ENCODE measurements at places on chromosomes 7 and 10.

GRCh38 chr10:51389415-51390321 is 309.7 kb downstream of the CSTF2T start:
- peak; percentile 59 for DNase-seq

GRCh38 chr10:51806079-51806835 is 106.9 kb upstream of the CSTF2T start:
- no peak for DNase-seq

- no peak for DNase-seq
These were observed 125.3 kb upstream of the AMPH start for GRCh38 chr7:38756521-38756920.

- DNase-seq, result no peak
These were observed 157.3 kb downstream of the NOC3L start for GRCh38 chr10:94205396-94205831.

DNA sequence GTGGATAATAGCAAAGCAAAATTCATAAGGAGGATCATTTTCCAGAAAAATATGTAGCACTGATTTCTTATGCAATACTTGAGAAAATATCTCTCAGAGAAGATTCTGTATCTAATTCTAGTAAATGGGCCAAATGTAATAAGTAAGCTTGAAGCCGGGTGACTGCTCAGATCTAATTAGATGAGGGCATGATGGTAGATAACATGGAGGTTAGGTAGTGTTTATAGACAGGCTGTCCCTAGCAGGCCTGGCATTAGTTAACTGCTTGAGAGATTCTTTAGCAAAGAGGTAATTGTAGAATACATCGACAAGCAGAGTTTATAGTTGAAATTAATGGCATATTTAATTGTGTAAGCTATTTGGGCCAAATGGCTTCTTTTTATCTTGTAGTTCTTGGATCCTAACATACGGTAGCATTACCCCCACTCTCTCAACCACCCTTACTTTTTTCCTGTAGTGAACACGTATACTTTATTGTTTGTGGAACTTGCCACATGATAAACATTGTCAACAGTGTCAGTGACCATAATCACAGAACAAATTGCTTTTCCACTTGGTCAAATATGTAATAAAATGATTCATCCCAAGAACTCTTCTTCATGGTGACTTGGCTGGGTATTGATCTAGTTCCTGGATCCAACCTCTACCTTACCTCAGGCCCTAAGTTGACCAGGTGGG is 343.1 kb downstream of the BBS9 start:
- no peak for DNase-seq

- DNase-seq, result no peak
These were observed 89.7 kb upstream of the STEAP4 start for GRCh38 chr7:88396295-88396947.

DNA sequence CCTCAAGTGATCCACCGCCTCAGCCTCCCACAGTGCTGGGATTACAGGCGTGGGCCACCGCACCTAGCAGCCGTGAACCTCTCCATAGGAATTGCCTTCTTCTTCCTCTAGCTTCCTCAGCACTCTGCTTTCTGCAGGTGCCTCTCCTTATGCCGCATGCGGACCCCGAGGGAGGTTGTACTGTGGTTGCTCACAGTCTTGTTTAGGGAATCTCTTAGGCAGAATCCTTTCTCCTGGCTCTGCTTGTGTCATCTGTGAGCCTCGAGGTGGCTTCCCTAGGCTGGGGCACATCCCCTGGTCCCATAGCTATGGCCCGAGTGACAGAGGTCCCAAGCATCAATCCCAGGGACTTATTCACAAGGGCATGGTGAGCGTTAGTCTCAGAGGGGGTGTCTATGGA is 33.2 kb upstream of the GIMAP8 start:
- DNase-seq, result no peak

- DNase-seq, result no peak
These were observed 47.8 kb upstream of the CPN1 start for GRCh38 chr10:100129424-100129823.

- no peak for DNase-seq
These were observed 134.1 kb upstream of the GDF10 start for GRCh38 chr10:47165711-47166404.

DNA sequence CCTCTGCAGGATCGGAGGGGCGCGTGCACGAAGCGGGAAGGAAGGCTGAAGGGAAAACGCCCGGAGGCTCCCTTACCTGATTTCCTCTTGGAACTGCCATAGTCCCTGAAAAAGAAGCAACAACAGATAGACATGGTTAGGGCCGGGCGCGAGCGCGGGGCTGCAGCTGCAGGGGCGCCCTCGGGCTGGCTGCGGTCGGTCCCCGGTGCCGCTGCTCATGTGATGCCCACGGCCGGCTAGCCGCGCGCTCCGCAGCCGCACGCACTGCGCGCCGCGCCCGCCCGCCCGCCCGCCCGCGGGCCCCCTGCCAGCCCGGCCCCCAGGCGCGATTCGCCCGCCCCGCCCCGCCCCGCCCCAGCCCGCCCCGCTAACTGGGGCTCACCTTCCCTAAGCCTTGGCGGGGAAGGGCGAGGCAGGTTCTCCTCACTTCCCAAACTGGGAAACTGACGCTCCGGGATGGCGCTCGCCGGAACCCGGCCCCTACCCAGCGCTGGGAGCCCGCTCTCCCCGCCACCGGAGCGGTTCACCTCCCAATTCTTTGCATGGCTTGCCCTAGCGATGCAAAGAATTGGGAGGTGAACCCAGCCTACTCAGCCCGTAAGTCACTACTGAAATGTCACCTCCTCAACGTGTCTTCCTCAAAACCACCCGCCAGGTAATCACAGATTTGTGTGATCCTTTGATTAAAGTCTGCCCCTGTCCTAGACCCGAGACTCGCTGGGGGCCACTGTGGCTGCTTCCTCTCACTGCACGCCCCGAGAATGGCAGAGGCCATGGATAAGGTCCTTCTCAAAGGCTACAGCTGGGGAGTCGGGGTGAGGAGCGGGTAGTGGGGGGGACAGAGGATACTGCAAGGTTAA is 162.2 kb downstream of the SH3PXD2A start:
- peak; percentile 73 for DNase-seq

DNA sequence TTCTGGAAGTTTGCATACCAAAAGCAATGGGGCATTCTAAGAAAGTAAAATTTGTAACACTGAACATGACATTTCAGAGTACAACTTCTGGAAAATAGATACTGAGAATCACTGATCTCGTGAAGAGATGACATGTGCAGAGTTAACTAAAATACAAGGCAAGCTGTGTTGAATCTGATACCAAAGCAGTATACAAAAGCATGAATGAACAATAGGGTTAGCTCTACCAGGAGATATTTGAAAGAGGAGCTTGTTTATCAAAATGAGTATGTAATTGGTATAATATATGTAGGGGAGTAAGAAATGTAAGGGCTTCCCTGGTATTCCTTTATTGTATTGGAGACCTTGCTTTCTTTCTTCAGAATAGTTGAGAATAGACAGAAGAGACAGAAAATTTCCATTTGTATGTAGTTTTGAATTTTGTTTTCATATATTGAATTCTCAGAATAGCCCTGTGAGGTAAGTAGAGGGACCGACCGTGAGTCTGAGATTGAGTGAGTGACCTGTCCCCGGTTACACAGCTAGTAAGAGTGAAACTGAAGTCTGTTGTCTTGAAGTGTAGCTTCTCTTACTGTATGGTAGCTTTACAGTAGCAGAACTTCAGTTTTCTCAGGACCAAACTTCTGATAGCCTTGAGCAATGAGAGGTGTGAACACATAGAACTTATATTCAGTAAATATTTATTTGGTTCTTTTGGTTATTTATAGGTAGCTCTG is 5.0 kb downstream of the HBP1 start:
- peak; percentile 59 for DNase-seq

DNA sequence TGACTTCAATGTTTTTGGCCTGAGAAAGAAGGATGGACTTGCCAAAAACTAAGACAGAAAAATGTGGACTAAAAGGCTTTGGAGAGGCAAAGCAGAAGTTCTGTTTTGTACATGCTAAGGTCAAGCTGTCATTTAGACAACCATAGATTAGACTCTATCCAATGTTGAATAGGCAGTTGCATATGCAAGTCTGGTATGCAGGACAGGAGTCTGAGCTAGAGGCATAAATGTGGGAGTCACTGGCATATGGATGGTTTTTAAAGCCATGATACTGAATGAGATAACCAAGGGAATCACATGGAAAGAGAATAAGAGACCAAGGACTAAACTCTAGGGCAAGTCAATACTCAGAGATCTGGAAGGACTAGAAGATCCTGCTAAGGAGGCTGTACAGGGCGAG is 164.1 kb downstream of the LSM5 start:
- no peak for DNase-seq

- no peak for DNase-seq
These were observed 165.8 kb downstream of the CFTR start for GRCh38 chr7:117645481-117646165.

DNA sequence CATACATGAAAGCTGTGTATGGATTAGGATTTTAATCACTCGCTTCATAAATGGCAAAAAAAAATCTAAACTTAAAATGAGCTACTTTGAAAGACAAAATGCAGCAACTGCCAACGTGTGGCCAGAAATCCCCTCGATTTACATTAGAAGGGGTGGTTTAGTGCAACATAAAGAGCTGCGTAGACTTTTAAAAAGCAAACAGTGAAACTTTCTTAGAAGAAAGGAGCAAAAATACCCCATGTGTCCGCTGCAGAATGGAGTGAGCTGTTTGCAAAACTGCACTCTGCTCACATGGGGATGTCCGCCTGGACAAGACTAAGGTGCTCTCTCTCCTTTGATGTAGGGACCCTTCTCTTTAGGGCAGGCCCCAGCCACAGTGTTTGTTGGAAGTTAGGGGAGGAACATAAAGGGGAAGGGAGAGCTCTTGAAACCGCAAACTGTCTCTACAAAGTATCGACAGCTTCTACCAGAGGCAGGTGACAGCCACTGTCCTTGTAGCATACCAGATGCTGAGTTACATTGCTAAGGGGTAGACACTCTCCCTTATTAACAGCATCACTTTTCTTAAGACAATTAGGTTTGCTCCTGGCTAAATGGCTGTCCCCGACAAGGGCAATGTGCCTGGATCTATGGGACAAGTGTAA is 528.1 kb downstream of the KCNMA1 start:
- DNase-seq, result no peak

DNA sequence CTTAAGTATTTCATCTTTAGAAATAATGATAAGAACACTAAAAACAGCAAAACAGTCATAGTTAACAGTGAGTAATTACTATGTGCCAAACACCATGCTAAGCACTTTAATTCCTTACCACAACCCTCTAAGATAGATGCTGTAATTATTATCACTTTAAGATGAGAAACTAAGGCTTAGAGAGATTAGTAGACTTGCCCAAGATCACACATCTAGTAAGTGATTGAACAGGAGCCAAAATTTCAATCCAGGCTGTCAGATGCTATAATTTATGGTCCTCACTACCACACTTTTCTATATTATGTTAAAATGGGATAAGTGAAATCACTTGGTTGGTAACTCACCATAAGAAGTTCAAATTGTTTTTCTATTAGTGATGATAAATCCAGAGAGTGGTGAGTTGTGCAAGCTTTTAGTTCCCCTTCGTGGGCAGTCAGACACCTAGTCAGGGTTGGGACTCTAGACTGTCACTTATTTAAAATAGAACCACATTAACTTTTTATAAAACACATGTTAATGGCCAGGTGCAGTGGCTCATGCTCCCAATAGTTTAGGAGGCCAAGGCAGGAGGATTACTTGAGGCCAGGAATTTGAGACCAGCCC is 85.9 kb upstream of the GATA3 start:
- DNase-seq, result no peak

- DNase-seq, result peak; percentile 42
These were observed 108.5 kb upstream of the ANLN start for GRCh38 chr7:36280840-36281812.

DNA sequence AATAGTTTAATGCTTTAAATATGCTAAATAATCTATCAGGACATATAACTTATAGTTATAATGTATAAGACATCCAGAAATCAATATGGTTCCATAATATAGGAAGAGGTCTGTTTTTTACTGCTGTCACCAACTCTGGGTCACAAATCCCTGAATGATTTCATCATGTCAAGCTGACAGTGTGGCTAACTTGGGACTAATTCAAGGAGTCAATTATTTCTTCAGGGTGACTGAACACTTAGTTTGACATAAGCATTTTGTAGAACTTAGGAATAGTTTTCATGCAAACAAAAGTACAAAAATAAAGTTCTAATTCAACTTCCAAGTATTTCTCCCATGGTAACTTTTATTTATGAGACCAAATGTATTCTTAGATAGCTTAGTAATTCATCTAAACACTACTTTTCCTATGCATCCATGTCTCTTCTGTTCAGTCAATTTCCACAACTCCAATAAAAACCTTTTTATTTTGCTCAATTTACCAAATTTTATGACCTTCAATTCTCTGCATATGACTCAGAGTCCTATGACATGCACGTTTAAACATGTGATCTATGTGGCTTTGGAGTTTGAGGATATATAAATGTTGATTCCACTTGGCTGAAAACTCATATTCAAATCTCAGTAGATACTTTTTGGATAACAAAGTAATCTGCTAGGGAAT is 40.3 kb upstream of the GNAT3 start:
- DNase-seq, result no peak

- no peak for DNase-seq
These were observed 127.7 kb downstream of the SPAG6 start for GRCh38 chr10:22473044-22473443.

DNA sequence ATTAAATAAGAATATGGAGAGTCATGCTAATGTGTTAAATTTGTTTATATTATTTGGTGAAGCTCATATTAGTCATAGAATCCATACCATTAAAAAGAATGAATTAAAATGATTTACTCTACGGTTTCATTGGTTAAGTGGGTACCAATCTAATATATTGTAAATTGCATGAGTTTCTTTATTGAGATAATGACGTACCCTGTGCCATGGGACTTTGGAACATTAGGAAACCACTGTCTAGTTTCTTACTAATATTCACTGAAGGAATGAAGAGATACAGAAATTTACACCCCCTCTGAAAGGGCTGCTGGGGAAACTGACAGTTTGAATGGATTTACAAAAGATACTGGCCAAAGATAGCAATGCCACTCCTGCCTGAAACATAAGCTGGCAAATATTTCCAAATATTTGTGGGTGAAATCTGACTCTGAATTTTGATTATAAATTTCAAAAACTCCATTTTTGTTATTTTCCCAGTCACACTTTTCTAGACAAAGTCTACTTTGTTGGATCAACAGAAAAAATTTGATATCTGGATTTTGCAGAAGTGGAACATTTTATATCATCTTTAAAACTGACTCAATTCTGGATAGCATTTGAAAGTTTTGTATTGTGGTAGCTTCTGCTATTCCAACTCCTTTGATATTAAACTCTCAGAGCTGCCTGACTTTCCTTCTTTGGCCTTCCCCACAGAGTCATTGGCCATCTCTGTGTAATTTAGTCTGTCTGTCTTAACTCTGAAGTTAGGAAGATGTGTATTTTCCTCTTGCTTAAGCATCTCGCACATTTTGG is 22.3 kb downstream of the MDFIC start:
- no peak for DNase-seq
